CD4-positive, alpha-beta T cell treated with Interleukin-15 for 4 hours (primary cell): ENCODE measurements at places on chromosomes 12 and 14.

GRCh38 chr12:2641761-2642160, 153.0 kb upstream of the FKBP4 start:
- DNase-seq, result no peak

DNA sequence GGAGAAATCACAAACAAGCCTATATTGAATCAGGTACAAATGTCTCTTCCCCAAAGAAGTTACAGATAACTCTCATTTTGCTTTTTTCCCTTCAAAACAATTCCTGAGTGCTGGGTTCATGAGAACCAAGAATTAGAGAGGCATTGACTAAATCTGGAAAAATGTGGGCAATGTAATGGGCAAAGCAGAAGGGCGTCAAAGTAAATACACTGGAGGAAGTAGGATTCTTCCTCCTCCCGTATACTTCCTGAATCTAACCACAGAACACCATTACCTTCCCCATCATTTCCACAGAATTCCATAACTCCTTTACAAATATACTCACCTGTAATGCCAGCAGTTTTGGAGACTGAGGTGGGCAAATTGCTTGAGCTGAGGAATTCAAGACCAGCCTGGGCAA, 3.0 kb upstream of the RBMS2 start:
- no peak for DNase-seq

DNA sequence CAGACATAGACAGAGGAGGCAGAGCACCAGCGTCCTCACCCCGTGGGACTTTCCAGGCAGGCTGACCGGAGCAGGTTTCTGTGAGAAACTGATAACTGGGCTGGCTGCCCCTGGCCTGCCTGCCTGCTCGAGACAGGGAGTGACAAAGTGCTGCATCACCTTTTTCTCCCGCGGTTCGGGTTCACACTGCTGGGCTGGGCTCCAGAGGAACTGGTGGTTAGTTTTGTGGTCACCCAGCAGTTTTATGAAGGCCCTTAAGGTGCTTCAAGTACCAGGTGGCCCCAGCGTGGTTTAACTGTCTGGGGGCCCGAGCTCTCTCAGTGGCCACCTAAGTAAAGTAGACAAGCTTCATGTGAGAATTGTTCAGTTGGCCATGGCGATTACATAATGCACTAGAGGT, 1073.6 kb downstream of the BCL11B start:
- peak; percentile 63 for DNase-seq

DNA sequence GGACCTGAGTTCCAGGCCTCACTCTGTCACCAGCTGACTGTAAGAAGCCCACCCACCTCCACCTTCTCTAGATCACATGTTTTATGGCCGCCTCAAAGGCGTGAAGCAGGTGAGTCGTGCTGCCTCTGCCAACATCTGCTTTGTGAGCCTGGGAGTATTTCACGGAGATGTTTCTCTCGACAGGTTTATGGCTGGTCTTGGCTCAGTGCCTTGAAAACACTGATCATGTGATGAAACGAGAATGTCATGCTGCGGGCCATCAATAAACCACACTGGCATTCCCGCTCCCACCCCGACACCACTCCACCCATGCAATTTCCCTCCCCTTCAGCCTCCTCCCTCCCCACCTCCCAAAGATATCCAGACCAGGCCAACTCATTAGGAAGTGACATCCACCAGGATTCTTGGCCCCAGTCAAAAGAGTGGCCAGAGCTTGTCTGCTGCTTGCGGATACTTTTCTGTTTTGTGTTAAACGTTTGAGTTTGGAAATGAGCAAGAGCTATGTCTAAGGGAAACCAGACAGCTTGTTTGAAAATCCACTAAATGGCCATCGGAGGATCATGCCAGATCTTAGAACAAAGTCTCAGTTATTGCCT, 53.8 kb upstream of the NTF3 start:
- DNase-seq, result no peak

- peak; percentile 33 for DNase-seq
These were observed 87.2 kb downstream of the DAAM1 start for GRCh38 chr14:59275668-59276067.

DNA sequence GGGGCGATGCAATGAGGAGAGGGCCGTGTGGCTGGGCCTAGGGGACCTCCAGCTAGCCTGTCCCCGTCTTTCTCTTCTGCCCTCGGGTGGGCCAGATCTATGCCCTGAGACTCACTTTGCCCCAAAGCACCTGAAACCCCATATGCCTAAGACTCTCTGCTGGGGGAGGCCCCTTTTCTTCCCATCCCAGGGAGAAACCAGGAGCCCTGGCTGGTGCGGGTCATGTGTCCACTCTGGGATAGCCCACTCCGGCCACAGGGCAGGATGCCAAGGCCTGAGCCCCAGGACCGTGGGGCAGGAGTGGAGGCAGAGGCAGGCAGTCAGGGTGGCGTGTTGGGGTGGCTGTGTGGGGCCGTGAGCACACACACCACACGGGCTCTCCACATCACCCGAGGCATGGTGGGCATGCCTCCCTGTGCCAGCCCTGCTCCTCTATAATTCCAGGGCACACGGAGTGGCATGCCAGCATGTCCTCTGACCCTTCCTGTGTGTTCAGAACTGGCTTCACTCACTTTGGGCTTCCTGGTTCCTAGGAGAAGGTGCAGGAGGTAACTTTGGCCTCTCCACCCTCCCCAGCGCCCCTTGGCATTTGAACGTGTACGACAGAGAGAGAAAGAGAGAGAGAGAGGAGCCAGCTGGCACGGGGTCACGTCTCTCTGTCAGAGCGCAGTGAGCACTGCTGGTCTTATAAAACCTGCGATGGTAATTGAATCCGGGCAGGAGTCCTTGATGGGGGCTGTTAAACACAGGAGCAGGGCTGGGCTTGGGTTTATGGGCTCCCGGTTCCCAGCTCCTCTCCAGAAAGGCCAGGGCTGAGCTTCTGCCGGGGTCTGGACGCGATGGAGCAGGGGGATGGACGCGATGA, 144.2 kb downstream of the KIF26A start:
- DNase-seq, result no peak

GRCh38 chr14:37223947-37224474, 26.3 kb downstream of the MIPOL1 start:
- no peak for DNase-seq

- DNase-seq, result no peak
These were observed 21.1 kb downstream of the CCDC77 start for GRCh38 chr12:422526-422925.

GRCh38 chr14:31457665-31458659, 656 bp upstream of the DTD2 start:
- DNase-seq, result no peak

- no peak for DNase-seq
These were observed 10.7 kb downstream of the SCARB1 start for GRCh38 chr12:124852911-124853427.

DNA sequence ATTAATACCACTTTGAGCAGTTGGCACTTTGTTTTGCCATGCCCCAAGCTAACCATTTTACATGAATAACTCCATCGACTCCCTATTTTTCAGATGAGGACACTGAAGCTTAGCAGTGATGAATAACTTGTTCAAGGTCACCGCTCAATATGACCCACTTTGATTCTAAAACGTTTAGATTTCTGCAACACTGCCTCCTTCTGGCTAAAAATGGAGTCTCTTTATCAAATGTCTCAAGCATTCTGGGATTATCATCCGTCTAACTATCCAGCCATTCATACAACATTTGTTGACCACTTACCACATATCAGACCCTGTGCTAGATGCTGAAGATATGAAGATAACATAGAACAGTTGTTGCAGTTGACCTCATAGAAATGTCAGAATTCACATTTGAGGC, 298.0 kb downstream of the PPFIA2 start:
- DNase-seq, result no peak

GRCh38 chr12:129101816-129102215, 248.5 kb downstream of the GLT1D1 start:
- DNase-seq, result no peak

DNA sequence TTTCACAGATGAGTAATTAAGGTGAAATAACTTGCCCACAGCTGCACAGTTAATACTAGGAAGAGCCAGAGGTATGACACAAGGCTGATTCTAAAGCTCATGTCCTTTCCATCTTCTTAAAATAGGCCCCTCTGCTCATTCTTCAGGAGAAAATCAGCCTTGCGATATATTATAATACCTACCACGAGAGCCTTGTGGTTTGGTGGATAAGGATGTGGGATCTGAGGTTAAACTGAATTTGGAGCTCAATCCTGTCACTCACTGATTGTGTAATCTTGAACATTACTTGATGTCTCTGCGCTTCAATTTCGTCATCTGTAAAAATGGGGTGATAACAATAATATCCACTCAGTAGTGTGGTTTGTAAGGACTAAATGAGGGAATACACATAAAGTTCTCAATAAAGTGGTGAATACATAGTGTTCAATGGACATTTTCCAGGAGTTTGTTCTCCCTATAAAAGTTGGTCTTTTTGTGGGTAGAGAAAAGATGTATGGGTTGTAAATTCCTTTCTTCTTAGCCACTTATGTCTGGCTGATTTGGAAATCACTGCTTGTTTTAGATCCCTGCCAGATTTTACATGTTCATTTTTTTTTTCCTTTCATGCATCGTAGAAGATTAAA, 25.1 kb upstream of the ATP2B1 start:
- peak; percentile 43 for DNase-seq

- no peak for DNase-seq
These were observed 18.0 kb upstream of the MYO1H start for GRCh38 chr12:109329686-109330085.

- no peak for DNase-seq
These were observed 282.5 kb upstream of the TMPO start for GRCh38 chr12:98232753-98233390.

DNA sequence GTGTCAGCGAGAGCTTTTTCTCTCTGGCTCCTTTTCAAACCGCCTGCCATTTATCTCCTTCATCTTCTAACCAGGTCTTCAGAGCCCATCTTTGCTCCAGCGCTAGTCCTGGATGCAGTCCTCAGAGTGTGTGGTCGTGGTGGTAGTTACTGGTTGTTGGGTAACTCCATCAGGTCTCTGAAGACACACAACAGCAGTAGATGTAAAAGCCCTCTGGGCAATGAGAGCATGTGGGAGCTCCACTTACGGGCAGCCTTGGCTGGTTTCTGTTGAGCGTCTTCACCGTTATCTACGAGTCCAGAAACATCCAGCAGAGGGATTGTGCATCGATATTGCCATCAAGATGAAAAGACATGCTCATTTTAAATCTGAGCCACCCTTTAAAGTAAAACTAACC, 61.2 kb downstream of the FBXL14 start:
- peak; percentile 21 for DNase-seq

GRCh38 chr12:45708363-45708762, 21.1 kb upstream of the ARID2 start:
- DNase-seq, result no peak

DNA sequence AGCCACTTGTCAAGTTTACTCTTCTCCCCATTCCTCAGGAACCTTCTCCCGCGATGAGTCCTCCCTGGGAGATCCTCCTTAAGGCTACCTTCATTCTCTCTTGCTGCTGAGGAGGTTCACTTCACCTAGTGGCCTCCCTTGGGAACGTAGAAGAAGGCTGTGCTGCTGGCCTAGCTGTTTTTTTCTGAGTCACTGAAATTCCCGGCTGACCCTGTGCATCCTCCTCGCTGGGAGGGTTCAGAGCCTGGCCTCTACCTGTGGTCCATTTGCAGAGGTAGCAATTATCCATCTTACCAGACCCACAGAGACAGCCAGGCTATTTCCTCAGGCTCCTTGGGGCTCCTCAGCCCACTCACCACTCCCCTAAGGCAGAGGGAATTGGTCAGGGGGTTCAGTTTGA, 4.6 kb downstream of the KRT82 start:
- no peak for DNase-seq

DNA sequence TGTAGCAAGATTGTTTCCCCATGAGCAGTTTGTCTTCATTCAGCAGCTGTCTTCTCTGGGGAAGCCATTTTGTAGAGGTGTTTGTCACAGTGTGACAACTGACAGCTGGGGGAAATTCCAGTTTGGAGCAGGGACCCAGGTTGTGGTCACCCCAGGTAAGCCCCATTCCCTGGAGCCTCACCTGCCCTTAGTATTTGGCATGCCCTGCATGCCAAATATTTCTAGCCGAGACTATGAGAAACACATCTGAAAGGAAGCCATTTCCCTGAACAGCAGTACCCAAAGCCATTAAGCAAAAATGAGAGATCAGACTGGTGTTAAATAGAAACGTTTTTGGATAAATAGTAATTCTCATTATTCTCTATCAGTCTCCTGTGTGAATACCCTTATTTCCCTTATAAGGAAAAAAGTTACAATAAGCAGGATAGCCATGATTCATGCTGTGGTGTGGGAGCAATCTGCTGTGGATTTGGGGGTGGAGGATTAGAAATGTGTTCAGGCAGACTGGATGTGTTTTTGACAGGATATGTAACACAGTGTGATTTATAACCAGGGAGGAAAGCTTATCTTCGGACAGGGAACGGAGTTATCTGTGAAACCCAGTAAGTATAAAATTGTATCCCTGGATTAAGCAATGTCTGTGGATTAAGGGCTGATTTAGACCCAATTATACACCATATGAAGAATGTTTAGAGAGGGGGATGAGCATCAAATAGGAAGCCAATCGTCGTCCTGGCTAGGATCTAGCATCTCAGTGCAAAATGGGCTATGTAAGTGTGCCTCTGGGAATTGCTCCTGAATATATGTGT, 68.9 kb downstream of the DAD1 start:
- no peak for DNase-seq

GRCh38 chr12:118064608-118065007, 3.6 kb upstream of the WSB2 start:
- no peak for DNase-seq

DNA sequence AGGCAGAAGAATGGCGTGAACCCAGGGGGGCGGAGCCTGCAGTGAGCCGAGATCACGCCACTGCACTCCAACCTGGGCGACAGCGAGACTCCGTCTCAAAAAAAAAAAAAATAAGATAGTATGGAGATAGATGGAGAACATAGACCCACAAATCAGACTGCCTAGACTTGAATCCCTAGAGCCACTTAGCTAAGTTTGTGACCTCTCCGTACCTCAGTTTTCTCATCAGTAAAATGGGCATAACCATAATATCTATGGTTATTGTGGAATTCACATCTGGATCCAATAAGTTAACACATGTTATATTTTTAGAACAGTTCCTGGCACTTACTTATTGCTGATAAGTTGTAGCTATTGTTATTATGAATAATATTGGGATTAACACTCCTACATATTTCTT, 7.2 kb downstream of the PROX2 start:
- DNase-seq, result no peak

- DNase-seq, result peak; percentile 30
These were observed 518 bp downstream of the GSKIP start for GRCh38 chr14:96363751-96364336.

DNA sequence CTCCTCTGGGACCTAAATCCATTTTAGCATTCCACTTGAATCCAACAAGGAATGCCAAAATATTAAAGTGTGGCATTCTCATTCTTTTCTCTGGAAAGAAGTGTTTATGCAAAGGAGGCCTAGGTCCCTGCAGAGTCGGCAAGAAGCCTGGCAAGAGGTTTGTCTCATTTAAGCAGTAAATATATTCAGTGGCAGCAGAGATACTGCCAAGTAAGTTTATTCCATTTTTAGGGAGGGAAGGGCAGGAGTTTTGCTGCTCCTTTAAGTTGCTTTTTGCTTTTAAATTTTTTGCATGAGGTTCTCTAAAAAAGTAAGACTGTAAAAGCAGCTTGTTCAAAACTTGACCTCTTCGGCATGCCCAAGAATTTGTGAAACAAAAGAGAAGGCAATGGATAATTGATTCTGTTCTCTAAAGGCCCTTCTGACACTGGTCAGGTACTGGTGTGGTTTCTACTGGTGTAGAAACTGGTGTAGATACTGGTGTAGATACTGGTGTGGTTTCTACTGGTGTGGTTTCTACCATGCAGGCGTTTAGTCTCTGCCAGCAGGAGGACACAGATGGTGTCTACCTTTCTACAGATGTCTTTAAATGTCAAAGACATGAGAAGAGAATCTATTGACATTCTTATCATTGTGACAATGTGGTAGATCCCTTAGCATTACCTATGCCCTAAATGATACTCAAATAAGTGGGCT, 107.3 kb downstream of the SAMD4A start:
- DNase-seq, result no peak

GRCh38 chr14:69667938-69668335, 56.5 kb downstream of the SUSD6 start:
- no peak for DNase-seq
